Heart left ventricle (tissue), 16 donors: ENCODE measurements at places on chromosomes 5 and 9.

DNA sequence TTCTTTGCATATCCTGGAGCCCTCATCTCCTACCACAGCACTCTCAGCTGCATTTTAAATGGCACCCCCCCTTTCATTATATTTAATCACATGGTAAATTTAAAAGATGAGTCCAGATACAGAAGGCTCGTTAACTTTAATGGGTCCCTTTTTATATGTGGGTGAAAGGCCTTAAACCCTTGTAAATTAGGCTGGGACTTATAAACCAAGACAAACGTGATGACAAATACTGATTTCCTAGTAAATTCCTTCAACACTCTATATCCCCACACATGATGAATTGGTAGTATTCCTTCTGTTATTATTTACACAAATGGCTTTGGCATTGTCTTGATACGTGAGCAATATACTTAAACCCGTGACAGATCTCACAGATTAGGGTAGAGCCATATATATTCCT is 210.6 kb downstream of the CAAP1 start:
- no peak for DNase-seq

DNA sequence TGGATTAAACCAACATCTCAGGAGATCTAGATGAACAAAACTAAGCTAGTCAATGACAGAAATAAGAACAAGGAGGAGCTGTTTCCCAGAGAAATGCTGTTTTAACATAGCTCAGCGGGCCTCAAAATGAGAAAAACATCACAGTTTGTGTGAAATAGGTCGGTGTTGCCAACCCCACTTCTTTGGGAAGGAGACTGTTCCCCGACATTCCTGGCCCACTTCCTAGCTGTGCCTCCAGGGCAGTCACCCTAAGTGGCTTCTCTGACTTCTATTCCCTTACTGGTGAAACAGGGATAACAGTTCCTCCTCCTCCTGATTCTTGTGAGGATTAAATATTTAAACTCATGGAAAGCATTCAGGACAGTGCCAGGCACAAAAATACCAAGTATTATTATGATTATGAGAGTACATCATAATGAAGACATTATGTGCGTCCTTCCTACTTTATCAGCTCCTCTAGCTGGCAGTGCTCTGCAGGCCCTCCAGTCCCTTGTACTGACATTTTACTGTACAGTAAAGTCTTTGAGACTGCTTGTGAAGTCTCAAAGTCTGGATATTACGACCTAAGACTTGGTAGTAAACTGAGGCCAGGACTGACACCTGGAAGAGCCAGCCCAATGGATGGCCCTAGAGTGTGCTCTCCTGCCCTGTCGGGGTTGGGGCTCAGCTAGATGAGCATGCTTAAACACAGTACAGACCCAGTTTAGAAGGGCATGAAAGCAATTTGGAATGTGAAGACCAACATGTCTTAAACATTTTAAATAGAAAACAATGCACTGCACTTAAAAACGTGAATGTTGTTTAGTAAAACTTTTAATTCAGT is 7.3 kb downstream of the ISCA1 start:
- no peak for DNase-seq

DNA sequence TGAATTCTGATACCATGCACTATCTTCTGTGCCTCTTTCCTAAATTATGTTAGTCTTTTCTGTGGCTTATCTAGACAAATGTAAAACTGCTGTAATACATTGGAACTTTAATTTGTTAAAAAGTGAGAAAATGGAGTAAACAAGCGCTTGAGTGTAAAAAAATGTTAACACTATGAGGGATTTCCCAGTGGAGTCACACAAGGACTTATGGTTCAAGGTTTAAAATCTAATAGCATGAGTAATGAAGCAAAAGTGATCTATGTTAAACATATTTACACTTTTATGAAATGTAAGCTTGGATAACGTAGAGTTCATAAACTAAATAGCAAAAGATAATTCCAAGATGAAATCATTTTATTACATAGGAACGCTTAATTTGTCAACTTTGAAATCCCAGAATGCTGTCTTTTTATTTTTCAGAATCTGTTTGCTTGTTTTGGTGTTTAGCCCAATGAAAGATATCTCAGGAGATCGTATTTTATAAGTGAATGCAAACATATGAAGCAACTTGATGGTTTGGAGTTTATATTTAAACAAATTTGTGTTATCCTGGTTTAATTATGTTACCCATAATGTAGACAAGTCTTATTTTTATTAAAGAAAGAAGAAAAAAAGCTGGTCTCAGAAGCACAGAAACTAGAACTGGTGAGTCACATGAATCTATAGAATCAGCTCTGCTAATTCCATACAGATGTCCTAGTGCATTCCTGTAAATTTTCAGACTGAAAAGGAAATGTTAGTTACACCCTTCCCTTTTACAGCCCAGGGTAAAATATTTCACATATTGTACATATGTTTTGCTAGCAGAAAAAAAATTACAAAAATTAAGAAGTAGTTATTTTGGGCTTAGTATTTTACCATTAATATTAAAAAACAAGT is 34.2 kb upstream of the FBN2 start:
- DNase-seq, result no peak

GRCh38 chr5:95937607-95938152 is 24.0 kb downstream of the ELL2 start:
- no peak for DNase-seq

GRCh38 chr5:169944922-169945680 is 35.2 kb downstream of the INSYN2B start:
- no peak for DNase-seq

DNA sequence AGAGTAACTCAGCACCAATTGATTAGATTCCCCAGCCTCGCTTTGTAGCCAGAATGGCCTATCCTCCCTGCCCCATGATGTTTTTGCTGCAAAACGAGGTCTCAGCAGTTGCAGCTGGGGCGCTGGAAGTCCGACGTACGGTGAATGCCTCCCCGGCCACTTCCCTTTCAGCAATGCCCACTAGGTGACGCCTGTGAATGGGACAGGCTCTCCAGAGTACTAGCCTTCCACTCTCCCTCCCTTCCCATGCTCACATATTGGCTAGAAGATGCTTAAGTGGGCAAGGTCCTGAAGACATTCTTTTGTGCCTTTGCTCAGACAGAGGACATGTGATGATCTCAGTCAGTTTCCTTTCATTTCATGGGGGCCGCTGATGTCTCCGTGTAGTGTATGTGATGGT is 50.8 kb downstream of the DMRT2 start:
- DNase-seq, result peak; percentile 13

DNA sequence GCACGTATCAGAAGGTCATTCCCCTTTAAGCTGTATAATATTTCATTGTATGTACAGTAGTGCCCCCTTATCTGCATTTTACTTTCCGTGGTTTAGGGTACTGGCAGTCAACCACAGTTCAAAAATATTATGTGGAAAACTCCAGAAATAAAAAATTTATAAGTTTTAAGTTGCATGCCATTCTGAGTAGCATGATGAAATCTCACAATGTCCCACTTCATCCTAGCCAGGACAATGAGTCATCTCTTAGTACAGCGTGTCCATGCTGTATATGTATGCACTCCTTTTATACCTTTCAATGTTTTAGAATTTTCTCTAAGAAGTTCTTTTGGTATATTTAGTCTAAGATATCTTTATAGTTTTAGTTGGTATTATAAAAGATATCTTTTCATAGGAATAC is 115.0 kb upstream of the HAND1 start:
- no peak for DNase-seq

DNA sequence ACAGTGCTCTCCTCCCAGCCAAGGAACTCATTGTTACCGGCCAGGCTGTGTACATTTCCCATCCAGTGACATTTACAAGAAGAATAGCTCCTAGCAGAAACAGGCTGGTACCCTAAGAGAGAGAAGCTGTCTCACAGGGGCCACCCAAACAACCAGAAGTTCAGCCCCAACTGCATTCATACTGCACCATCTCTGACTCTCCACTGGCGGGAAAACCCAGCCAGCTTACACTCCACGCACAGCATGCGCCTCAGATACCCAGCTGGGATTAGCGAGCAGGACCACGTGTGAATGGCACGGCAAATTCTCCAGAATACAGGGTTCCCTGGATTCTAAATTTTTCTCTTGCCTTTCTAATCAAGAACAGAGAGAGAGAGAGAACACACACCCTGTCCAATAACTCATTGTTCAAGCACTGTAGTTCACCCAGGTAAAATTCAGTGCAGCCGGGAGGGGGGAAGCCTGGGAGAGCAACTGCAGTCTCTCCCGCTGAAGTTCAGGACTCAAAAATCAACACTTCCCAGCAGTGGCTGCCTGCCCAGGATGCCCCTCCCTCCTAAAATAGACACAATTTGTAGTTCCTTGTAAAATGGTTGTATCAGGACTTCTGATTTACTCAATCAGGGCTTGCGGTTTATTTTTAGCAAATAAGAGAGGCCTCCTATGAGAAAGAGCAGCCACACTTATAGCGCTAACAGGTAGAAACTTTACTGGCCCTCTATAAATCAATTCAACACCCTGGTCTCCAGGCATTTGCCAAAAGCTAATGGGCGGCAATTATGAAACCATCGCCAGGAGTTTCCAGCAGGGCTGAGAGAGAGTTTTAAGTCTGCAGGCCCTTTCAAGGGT is 2.2 kb downstream of the COL23A1 start:
- DNase-seq, result no peak

DNA sequence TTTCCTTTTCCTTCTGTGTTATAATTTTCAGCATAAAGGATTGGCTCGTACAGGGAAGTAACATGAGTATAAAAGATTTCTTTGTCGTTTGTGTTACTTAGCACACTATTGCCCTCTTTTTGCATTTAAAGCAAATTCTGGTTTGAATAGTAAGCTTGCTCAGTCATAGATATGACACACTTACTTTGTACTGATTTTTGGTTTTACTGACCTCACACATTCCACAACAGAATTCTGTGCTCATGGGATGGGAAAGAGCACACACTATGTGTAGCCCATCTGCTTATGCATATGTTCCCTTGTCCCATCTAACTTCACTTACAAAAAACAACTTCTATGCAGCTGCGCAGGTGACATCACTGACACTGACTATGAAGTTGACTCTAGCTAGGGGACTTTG is 111.9 kb upstream of the MTAP start:
- no peak for DNase-seq

DNA sequence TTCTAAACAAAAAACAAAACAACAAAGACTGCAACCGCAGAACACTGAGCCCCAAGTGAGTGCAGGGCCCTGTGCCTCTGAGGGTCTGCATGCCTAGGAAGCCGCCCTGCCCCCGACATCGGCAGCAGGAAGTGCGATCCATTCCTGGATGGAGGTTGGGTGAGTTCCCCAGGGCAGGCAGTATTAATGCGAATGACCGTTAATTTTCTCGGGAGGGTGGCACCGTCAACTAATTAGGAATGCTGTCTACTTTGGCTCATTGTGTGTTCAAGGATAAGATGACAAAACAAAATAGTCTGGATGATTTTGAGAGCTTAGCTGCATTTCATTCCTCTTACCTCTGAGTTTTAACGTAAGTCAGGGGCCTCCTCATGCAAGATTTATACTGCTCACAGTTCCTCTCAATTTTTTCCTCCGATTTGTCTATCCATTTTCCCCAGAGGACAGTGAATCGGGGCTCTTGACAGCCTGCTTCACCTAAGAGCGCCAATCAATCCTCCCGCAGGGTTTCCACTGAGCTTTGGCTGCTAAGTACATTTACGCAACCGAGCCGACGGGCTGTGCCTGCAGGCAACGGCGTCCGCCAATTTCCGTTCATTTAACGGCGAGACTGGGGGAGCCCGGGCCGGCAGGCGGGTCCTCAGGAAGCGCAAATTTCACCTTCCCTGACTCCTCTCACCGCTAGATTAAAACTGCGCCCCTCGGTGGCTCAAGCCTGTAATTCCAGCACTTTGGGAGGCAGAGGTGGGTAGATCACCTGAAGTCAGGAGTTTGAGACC is 2.9 kb upstream of the NXNL2 start:
- no peak for DNase-seq

GRCh38 chr9:35842795-35843194 is 13.8 kb downstream of the TMEM8B start:
- no peak for DNase-seq

DNA sequence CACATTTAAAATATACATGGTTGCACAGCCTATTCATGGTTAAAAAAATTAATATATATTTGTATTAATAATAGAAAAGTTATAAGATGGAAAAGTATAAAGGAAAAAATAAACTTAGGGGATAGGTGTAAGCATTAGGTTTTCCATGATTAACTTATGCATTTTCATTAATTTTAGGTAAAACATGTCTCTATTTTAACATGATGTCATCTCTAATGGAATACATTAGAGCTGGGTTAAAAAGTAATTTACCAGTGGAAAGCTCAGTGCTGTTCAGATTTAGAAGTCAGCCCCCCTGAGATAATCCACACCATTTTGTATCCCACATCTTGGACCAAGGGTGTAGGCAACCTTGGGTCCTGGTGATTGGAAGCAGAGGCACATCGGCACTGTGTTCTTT is 49.7 kb downstream of the SNX24 start:
- no peak for DNase-seq

GRCh38 chr5:61304590-61305381 is 27.3 kb upstream of the ZSWIM6 start:
- no peak for DNase-seq

GRCh38 chr9:134220311-134220710 is 55.9 kb upstream of the RNU6ATAC start:
- DNase-seq, result no peak

DNA sequence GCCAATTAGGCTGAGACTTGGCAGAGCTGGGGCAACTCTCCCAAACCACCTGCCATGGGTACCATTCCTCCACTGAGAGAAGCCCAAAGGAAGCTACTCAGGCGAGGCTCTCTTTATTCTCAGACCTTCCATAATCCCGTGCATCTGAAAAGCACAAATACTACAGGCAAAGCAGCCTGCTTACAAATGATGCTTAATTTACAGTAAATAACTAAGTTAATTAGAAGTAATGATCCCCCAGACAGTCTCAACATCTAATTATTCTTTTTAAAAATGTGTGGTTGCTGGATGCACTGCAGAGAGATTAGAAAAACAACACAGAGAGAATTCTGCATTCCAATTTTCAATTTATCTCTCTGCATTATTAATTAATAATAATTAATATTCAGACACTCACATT is 53.1 kb downstream of the AK8 start:
- no peak for DNase-seq

DNA sequence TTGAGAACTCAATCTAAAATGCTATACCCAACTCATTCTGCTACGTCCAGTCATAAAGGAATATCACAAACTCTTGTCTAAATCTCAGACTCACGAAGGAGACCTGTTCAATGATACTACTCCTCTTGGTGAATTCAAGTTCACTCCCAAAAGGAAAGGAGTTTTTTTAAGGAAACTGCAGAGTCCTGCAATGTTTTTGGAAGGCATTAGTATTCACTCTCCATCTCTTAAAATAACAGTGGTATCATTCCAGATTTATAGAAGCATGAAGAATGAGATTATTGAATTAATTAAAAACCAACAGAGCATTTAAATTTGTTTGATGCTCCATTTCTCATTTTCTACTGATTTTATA is 73.4 kb downstream of the FOXD1 start:
- DNase-seq, result no peak

DNA sequence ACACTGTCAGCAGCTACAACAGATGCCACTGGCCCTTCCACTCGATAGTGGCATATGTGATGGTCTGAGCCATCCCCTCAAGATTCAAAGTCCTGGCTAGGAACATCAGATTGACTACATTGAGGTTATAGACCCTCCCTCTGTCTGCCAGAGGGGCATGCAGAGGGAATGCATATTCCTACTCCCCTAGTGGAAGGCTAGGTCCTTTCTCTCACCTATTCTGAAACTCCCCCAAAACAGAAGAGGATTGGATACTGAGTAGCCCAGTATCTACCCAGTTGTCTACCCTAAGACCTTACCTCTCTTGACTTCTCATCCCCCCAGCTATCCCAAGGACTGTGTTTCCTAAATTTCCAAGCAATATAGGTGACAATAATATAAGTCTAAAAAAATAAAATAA is 78.5 kb upstream of the PDE4D start:
- no peak for DNase-seq
